ENCODE measurements at places on chromosomes 11 and 22. TPM values are rescaled to one million over a fixed set of nuclear protein-coding genes. Genes with fewer than 3 reads are reported as not detected.
A peak's percentile ranks its signal among the peaks of the same experiment; 100 is the strongest.

The GLYATL2 gene
- total RNA-seq = not detected

The PGA5 gene
- 0.19 TPM for total RNA-seq

The TMEM123 gene
- total RNA-seq = 152 TPM

The CNTF gene
- total RNA-seq = 0.53 TPM

The POTEH gene
- not detected for total RNA-seq

GRCh38 chr11:93784935-93785360 is 866 bp downstream of the MED17 start:
- H3K27me3 ChIP-seq = no peaks in the 10 kb centered on the region
- peaks cover 27% of the 10 kb centered on the region for H3K36me3 ChIP-seq
- H3K4me3 ChIP-seq = peak overlapping the region; percentile 79
- DNase-seq = no peak

DNA sequence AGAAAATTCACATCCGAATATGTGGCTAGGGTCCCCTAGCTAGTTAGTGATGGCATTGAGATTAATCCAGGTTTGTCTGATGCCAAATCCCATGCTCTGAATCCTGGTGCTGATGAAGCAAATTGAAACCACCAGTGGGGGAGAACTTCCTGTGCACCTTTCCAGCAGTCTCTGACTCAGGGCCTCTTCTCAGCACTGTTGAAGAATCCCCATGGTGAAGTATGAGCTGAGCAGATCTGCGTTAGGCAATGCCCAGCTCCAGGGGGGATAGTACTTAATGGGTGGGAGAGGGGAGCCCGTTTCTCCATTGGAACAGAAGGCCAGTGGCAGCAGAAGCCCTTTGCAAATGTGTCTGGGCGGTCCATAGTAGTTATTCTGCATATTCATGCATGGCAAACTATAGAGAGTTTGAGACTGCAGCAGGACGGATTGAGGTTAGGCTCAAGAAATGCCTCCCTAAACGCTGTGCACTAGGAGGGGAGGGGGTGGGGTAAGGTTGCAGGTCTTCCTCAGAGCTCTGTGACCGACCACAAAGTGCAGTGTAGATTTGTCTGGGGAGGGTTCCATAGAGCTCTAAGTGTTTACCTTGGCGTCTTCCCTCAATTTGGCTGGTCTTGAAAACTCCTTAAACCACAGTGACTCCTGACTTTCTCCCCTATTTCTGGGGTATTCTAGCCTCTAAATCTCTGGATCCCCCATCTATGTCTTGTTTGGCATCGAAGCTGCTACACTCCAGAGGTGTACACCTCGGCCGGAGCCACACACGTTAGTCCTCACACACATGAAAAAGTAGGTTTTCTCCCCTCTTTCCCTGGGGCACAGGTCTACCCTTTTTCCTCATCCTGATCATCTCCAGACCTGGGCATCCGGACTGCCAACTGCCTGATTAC is 4.8 kb downstream of the POU2F3 start:
- DNase-seq = no peak
- H3K4me3 ChIP-seq = no peak overlapping the region
- peaks cover 37% of the 10 kb centered on the region for H3K4me1 ChIP-seq
- no peaks in the 10 kb centered on the region for H3K27me3 ChIP-seq
- no peaks in the 10 kb centered on the region for H3K36me3 ChIP-seq

DNA sequence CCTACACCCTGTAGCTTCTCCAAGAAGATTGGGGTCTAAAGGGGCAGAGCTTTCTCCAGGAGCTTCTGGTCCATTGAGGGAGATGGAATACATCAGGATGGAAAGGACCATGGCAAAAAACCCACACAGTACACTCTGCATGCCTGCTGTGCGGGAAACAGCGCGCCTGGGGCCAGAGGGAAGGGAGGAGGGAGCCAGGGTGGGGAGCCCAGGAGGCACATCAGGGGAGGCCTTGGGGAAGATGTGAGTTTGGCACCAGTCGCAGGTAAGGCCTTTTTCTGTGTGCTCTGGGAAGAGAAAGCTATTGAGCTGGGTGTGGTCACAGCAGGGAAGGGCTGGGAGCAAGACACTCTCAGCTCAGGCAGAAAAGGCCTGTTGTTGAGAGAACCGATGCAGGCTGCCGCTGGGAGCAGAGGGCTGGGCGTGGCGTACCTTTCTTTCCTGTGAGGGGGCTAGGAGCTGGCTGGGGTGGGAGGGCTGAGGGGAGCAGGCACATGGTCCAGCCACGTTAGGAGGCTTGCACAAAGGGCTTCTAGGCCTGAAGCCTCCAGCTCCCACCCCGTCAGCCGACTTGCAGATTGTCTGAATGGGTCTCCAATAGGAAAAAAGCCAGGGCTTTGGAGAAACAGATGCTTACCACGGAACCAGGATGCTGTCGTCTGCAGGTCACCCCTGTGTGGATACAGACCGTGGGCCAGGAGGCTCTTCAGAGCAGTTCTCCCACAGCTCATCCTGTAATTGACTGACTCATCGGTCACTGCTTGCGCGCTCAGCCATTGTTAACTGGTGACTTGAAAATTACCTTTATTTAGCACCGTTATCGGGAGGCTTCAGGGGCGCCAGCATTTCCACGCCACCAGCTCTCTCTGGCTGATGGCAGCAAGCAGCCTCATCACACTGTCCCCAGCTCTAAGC is 237.3 kb downstream of the ST3GAL4 start:
- H3K4me3 ChIP-seq = no peak overlapping the region
- no peaks in the 10 kb centered on the region for H3K4me1 ChIP-seq
- no peak overlapping the region for H3K27ac ChIP-seq
- H3K27me3 ChIP-seq = no peaks in the 10 kb centered on the region

DNA sequence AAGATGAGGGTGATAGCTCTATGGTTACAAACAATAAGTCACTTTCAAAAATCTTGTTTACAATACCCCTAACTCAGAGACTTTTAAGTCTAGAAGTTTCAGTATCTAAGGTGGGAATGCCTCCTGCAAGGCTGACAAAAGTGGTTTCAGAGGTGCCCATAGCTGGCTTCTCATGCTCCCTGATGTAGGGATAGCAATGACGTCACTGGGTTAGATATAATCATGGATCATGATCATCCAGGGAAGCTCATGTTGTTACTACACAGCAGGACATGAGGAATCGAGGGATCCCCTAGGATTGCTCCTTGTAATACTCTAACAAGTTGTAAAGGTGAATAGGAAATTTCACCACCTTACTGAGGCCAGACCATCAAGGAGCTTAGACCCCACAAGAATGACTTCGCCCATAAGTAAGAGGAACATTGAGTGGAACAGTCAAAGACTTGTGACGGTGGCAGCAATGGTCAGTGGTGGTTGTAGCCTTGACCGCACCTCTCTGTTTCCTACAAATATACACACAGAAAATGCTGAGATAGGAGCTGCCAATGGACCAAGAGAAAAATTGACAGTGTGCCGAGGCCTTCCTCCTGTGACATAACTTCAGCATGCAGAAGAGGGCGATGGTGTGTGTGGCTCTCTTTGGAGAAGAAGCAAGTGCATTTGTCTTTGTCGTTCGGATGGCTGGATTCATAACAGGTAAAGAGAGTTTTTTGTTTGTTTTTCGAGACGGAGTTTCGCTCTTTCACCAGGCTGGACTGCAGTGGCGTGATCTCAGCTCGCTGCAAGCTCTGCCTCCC is 15.6 kb downstream of the APOL4 start:
- no peak for DNase-seq
- H3K36me3 ChIP-seq = no peaks in the 10 kb centered on the region
- H3K27me3 ChIP-seq = no peaks in the 10 kb centered on the region
- H3K27ac ChIP-seq = no peak overlapping the region

DNA sequence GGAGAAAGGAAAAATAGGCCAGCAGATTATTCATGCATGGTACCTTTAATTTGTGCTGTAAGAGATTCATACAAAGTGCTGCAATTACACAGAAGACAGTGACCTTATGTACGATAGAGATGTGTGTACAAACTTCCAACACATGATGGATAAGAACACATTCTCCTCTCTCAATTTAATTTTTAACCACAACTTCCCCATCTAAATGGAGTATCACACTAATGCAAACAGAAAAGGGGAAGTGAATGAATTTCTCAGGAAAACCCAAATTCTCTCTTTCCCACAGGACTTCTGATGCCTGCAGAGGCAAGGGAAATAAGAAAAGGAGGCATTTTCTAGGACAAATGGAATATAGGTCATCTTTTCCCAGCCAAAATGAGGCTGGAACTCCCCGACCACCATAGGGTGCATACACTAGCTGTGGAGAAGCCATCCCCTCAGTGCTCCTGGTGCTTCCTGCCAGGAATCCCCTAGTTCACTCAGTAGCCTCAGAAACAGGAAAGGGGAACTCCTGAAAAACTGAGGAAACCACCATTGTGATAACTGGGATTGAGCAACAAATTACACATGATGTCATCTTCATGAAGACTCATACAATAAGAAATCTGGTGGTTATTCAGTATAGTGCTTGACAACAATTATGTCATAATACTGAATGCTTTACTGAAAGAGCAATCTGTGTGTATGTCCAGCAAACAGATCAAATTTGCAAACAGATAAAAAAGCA is 22.4 kb downstream of the MMP10 start:
- H3K4me3 ChIP-seq = no peak overlapping the region
- H3K27ac ChIP-seq = no peak overlapping the region
- DNase-seq = no peak
- H3K36me3 ChIP-seq = no peaks in the 10 kb centered on the region
- peaks cover 7% of the 10 kb centered on the region for H3K27me3 ChIP-seq

GRCh38 chr11:72300268-72300667 is 56.3 kb upstream of the PHOX2A start:
- DNase-seq = no peak
- no peak overlapping the region for H3K4me3 ChIP-seq
- no peaks in the 10 kb centered on the region for H3K36me3 ChIP-seq

DNA sequence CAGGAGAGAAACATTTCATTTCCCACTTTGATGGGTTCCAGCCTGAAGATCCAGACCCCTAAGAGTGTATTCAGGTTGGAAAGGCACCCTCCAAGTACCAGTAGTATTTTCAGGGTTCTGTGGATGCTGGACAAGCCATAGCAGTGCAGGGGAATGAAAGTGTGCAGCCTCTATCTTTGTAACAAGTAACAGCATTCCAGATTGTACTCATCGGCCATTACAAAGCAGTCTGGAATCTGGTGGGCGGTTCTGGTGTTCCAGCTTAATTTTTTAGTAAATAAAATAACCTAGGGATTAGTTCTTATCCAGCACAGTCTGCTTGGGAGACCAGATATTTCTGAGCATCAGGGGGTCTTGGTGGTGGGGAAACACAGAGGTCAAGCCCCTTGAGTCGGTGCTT is 22.6 kb downstream of the APLNR start:
- no peak for DNase-seq
- peaks cover 14% of the 10 kb centered on the region for H3K4me1 ChIP-seq
- H3K27me3 ChIP-seq = no peaks in the 10 kb centered on the region
- no peak overlapping the region for H3K27ac ChIP-seq

- no peak overlapping the region for H3K27ac ChIP-seq
- no peak for DNase-seq
- no peak overlapping the region for H3K4me3 ChIP-seq
- H3K27me3 ChIP-seq = no peaks in the 10 kb centered on the region
These were observed 60.2 kb downstream of the EHF start for GRCh38 chr11:34680918-34681586.

- no peaks in the 10 kb centered on the region for H3K36me3 ChIP-seq
- peak overlapping the region; percentile 59 for H3K4me3 ChIP-seq
- H3K4me1 ChIP-seq = peaks cover 5% of the 10 kb centered on the region
- no peak for DNase-seq
- no peak overlapping the region for H3K27ac ChIP-seq
These were observed 24.6 kb downstream of the FLRT1 start for GRCh38 chr11:64060263-64060860.

DNA sequence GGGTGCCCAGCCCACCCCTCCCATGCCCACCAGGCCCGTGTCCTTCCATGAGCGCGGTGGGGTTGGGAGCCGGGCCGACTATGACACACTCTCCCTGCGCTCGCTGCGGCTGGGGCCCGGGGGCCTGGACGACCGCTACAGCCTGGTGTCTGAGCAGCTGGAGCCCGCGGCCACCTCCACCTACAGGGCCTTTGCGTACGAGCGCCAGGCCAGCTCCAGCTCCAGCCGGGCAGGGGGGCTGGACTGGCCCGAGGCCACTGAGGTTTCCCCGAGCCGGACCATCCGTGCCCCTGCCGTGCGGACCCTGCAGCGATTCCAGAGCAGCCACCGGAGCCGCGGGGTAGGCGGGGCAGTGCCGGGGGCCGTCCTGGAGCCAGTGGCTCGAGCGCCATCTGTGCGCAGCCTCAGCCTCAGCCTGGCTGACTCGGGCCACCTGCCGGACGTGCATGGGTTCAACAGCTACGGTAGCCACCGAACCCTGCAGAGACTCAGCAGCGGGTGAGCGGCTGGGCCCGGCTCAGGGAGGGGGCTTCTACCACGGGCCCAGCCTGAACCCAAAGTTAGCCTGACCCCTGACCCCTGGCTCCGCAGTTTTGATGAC is 3.0 kb downstream of the PKP3 start:
- H3K27ac ChIP-seq = peak overlapping the region; percentile 97
- H3K36me3 ChIP-seq = peaks cover 34% of the 10 kb centered on the region
- peak overlapping the region; percentile 66 for H3K4me3 ChIP-seq
- peaks cover 3% of the 10 kb centered on the region for H3K27me3 ChIP-seq
- no peak for DNase-seq

DNA sequence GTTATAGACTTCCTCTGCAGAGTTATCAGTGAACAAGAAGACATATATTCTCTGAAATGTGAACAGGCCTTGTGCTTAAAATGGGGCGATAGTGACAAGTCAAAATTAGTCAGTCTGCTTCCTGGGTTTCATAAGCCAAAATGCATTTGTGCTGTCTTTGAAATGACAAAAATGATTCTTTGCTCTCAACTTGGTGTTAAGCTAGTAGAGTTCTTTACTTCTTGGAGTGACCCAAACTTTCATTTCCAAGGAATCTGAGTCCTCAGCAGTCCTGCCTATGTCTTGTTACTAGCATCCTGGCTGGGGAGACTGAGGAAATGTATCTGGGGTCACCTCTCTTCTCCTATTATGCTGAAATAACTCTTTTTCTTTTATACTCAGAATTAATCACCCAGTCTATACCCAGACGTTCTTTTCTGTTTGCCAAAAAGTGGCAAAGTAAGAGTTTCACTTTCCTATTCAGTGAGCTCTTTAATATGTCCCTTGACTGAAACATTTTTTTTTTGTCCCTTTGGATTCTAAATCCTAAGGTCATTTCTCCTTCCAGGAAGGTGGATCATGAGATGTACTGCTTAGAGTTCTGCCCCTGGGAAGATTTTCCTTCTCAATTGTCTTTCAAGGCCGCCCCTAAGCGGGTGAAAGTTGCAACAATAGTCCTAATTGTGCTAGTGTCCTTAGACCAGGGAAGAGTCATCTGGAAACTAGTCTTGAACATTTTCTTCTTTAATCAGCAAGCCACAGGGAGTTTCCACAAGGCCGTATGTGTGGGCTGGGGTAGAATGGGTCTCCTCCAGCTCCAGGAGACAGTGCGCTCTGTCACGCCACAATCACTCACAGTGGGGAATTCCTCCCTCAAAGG is 53.0 kb upstream of the RDX start:
- no peak for DNase-seq
- H3K27ac ChIP-seq = no peak overlapping the region
- H3K27me3 ChIP-seq = no peaks in the 10 kb centered on the region
- no peaks in the 10 kb centered on the region for H3K36me3 ChIP-seq

All from esophagus squamous epithelium (tissue), 5 donors.